ENCODE measurements at places on chromosomes 12 and 14.
A peak's percentile ranks its signal among the peaks of the same experiment; 100 is the strongest.

- DNase-seq = no peak
Measured at GRCh38 chr14:84882830-84883229, 647.1 kb upstream of the FLRT2 start.

DNA sequence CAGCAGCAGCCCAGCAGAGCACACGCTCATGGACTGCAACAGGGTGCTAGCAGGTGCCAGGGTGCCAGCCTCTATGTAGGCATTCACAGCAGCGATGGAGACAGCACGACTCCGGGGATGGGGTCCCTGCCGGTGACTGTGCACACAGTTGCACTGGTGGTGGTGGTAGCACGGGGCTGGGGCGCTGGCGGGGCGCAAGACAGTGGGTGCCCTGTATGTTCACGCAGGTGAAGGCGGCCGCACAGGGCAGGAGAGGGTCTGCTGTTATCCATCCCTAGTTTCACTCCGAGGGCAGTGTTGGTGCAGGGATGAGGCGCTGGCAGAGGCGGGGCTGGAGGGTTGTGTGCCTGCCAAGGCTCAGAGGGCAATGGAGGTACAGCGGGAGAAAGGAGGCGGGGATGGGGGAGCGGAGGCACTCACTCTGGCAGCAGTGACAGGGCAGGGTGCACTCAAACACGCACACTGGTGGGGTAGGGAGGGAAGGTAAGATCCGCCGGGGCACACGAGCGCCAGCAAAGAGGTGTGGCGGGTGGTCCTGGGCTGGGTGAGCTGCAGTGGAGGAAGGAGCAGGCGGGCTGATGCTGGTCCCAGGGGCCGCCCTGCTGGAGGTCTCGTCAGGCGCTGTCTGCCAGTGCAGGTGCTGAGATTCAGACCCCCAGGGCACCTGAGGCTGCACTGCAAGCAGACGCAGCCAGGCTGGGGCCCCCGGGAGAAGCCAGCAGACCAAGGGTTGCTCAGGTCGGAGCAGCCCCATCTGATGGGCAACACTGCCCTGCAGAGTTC is 76.7 kb downstream of the GALC start:
- DNase-seq = no peak

DNA sequence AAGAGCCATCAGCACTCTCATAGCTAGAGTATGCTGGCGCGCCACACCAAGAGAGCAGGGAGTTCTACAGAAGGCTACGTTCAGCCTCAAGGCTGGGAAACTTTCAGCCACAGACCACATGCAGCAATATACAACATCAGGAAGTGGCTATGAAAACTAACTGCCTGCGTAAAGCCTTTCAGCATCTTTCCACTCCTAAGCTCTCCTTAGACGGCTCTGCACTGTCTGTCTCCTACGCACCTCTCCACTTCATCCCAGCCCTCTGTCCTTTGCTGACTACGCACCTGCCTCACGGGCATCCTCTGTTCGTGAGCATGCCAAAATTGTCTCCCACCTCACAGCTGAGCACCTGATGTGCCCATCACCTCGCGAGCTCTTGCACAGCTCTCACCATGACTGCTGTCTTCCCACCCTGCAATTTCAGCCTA is 9.7 kb downstream of the MPHOSPH9 start:
- no peak for DNase-seq

- DNase-seq = no peak
Measured at GRCh38 chr12:116174006-116174405, 103.5 kb downstream of the MED13L start.

- no peak for DNase-seq
Measured at GRCh38 chr12:97466000-97466399, 3.4 kb downstream of the RMST start.

GRCh38 chr12:52539821-52540173 is 13.1 kb downstream of the KRT71 start:
- DNase-seq = no peak

DNA sequence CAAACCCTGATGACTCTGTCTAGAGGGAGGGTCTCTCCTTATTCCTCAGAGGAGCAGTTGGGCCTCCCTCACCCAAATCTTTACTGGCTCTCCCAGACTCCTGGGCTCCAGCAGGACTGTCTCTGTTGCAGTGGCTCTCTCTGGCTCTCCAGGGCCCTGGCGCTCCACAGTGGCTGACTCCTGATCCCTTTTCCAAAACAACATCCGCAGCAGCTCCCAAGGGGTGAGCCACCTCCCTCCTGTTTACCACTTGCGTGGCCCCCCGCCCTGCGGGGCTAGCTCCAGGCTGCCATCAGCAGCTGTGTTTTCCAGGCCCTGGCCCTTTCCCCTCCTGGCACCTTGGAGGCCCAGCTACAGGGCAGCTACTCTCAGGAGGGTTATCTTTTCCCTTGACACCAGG is 123.5 kb downstream of the CALM1 start:
- DNase-seq = no peak

GRCh38 chr12:5985471-5985870 is 40.4 kb upstream of the ANO2 start:
- DNase-seq = no peak

DNA sequence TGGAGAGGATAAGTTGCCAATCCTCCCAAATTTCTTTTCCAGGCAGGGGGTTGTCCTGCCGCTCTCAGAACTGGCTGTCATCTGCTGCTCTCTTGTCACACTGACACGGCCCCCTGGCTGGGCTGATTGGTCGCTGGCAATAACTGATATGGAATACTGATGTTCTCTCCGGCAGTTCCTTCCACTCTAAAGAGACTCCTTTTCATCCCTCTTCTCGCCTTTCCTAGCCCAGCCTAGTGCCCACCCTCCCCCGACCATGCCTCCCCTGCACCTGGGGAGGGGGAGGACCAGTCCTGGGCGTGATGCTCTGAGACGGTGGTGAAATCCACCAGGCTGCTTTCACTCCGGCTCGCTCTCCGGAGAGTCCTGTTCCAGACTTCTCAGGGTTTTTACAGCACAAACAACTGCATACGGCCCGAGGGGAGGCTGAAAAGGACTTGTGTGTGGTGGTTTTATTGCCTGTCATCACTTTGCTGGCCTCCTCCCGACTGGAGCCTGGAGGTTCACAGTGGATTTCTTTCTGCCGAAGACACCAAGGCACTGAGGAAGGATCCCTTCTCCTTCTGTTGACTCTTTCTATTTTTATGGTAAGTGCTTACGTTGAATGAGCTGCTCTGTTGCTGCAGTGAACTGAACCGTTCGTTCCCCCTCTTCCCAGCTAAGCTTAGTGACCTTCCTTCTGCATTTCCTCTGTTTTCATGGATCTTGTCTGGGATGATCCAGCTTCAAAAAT is at the start of gene ANO4:
Gene ANO4, plus strand, starts transcription at position 336 of the 733 bp plus-strand sequence. CDS start 107,010 bp downstream, outside the sequence.
- DNase-seq = no peak

DNA sequence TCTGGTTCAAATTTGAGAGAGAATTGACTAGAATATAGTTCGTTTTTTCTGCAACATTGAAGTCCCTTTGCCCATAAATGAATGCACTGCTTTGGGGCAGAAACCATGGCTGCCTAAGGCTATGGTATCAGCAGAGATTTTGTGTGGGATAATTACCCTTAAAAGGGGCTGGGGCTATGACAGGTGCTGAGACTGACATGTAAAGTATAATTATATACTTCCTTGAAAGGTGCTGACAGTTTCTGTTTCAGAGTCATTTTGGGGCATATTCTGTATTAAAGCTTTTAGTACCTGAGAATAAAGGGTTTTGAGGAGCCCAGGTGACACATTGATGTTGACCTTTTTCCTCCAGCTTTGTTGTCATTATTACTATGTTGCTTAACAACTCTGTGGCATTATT is 150.3 kb upstream of the PTPRQ start:
- no peak for DNase-seq

GRCh38 chr12:62116986-62117385 is 143.2 kb upstream of the USP15 start:
- DNase-seq = no peak

GRCh38 chr12:3743803-3744202 is 9.1 kb downstream of the CRACR2A start:
- DNase-seq = peak; percentile 22

DNA sequence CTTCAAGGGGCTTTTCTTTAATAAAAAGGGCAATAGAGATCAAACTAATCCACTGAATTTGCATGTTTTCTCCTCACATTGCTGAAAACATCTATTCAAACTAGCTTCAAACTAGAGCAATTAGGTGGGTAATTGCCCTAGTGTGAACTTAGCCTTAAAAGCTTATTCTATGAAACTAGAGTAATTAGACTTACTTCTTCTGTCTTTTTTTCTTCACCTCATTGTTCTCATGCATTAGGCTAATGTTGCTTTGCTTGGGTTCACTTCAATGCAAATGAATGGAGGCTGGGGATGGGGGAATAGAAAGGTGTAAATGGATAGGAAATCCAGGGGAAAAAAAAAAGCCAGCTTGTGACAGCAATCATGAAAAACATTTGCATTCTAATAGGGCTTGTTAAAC is 414.8 kb upstream of the LMO3 start:
- no peak for DNase-seq

DNA sequence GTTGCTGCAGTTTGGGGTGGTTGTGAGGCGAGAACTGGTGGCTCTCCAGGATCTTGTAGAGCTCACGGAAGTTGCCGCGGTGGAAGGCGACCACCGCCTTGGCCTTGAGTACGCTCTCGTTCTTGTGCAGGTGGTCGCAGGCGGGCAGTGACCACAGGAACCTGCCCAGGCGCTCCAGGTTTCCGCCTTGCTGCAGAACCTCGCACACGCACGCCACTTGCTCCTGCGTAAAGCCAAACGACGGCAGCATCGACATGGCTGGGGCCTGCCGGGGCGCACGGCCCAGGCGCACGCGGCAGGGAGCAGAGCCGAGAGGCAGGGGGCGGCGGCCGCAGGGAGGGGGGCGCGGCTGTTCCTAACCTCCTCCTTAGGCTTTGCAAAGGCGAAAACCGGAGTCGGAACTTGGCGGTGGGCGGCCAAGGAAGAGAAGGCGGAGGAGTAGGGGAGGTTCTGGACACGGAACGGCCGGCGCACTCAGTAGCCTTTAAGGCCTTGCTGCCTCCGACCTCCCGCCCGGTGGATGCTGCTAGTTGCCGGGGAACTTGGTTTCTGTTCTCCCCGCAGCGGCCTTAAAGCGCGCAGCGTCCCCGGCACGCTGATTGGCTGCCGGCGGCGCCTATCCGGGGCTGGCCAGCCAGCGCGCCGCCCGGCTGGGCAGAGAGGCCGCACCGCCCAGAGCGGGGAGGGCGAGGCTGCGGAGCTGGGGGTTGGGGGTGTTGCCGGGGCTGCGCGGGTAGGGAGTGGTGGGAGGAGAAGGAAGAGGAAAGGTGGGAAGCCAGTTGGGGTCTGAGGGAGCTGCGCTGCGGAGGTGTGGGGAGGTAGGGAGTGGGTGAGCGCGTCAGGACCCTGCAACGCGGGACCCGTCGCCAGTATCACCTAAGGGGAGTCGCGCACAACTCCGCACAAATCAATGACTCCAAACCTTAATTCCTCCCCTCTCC is at the start of gene SIX1:
Gene SIX1, minus strand, starts transcription at position 544 of the 941 bp plus-strand sequence. Its CDS starts 288 bp downstream, at position 256.
- DNase-seq = peak; percentile 91

GRCh38 chr14:71628433-71628832 is 303.8 kb upstream of the RGS6 start:
- DNase-seq = no peak

- no peak for DNase-seq
Measured at GRCh38 chr14:23021434-23021833, 11.5 kb upstream of the C14orf93 start.

DNA sequence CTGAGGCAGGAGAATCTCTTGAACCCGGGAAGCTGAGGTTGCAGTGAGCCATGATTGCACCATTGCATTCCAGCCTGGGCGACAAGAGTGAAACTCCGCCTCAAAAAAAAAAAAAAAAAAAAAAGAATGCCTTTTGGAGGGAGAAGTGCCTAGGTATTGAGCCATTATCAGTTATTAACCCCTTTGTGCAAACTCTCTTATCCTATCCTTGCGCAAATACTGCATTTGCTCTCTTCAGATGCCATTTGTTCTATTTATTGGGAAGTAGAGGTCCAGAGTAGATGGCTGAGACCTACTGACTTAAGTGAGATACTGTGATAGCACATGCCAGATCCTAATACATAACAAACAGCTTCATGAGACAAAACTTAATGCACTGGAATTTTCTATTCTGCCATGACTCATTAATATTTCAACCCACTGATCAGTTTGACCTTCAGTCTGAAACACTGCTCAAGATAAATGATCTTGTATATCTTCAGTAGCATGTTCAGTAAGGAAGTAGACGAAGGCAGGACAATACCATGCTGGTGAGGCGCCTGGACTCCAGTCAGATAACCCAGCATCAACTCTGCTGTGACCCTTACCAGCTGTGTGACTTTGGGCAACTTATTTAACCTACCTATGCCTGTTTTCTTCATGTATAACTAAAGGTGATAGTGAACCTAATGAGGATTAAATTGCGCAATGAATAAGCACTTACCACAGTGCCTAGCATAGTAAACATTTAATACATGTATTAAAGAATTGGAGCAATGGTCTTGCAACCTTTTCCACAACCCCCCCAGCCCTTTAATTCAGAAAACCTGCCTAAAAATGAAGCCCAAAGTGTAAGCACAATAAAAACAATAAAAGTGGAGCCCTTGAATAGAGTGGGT is 5.7 kb upstream of the DNAAF2 start:
- no peak for DNase-seq

- DNase-seq = no peak
Measured at GRCh38 chr12:75809746-75810145, 221.8 kb downstream of the PHLDA1 start.

GRCh38 chr12:128314611-128315010 is 47.6 kb downstream of the TMEM132C start:
- no peak for DNase-seq

GRCh38 chr12:18422871-18423270 is 161.6 kb downstream of the PIK3C2G start:
- peak; percentile 75 for DNase-seq

DNA sequence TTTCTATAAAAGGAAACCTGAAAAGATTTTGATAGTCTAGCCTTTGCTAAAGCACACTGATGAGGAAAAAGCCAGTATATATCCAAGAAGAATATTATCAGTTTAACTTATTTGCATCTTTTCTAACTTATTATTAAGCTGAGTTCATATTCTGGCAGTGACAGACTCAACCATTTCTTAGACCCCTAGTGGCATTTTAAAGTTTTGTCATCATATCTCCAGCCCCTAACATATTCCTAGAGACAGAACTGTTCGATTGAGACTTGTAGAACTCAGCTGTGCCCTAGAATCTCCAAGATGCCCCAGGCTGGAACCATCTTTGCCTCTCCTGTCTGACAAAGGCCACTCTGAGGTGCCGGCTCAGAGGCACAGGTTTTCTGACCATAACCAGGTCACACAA is 365.6 kb downstream of the NELL2 start:
- DNase-seq = no peak

GRCh38 chr12:19129122-19129485 is 429 bp upstream of the PLEKHA5 start:
- DNase-seq = no peak

- peak; percentile 31 for DNase-seq
Measured at GRCh38 chr14:36647824-36648753, 13.6 kb upstream of the PAX9 start.

- DNase-seq = no peak
Measured at GRCh38 chr14:69630360-69630759, 19.0 kb downstream of the SUSD6 start.

DNA sequence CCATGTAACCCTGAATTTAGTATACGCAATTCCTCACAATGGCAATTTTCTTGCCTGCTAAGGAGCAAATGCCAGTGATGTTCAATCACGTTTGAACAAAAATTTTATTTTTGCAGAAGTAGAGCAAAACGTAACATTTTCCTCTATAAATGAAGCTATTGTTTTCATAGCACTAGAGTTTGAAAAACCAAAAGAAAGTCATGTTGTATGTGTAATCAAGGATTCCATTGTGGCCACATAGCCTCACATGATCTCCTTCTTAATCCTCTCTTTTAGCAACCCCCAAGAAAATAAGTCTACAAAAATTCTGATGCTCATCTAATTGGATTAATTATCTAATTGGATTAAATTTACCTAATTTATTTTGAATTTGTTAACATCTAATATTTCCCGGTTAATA is 1217.4 kb upstream of the FLRT2 start:
- DNase-seq = no peak

- DNase-seq = no peak
Measured at GRCh38 chr12:30610718-30611117, 85.0 kb downstream of the IPO8 start.
